Fibroblast of skin of back (primary cell): ENCODE measurements at places on chromosomes 1 and 21.

- DNase-seq: no peak
These were observed 304.1 kb downstream of the LMX1A start for GRCh38 chr1:165052431-165052830.

- DNase-seq: peak; percentile 67
These were observed at the start of gene ZBTB18 for GRCh38 chr1:244050835-244051444. TSS of gene ZBTB18 (plus strand) at chr1:244051283. CDS start at chr1:244051432, 149 bp downstream.

GRCh38 chr1:151982300-151983005 lies 11.2 kb downstream of the S100A10 start:
- no peak for DNase-seq

DNA sequence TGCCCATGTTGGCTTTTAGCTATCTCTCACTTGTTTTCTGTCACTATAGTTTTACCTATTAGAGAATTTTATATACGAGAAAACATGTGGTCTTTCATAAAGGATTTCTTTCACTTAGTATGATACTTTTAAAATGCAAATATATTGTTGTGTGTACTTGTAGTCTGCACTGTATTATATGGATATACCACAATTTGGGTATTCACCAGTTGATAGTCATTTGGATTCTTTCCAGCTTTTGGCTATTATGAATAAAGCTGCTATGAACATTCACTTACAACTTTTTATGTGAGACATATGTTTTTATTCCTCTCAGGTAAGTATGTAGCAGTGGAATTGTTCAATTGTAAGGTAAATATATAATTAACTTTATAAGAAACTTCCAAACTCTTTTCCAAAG lies 441.5 kb downstream of the GPATCH2 start:
- no peak for DNase-seq

- peak; percentile 95 for DNase-seq
These were observed 6.0 kb upstream of the CAPN2 start for GRCh38 chr1:223706077-223706973.

- peak; percentile 68 for DNase-seq
These were observed at the start of gene SPATC1L for GRCh38 chr21:46183910-46184624. TSS of gene SPATC1L (minus strand) at chr21:46184459. CDS start at chr21:46182816, 1,643 bp downstream.

- no peak for DNase-seq
These were observed 41.7 kb upstream of the RXRG start for GRCh38 chr1:165486663-165487062.

DNA sequence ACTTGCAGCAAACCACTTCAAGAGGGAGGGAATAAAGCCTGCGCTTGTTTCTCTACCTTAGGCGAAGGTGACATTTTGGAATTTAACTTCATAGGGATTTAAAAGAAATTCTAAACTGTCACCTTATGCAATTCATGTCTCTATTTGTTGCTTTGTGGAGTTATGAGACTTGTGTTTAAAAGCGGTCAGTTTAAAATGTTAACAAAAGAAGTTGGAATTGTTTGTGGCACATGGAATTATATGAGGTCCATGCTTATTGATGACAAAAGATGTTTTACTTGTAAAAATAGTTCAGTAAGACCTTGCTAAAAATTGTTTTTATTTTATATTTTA lies 15.8 kb downstream of the NR5A2 start:
- no peak for DNase-seq

DNA sequence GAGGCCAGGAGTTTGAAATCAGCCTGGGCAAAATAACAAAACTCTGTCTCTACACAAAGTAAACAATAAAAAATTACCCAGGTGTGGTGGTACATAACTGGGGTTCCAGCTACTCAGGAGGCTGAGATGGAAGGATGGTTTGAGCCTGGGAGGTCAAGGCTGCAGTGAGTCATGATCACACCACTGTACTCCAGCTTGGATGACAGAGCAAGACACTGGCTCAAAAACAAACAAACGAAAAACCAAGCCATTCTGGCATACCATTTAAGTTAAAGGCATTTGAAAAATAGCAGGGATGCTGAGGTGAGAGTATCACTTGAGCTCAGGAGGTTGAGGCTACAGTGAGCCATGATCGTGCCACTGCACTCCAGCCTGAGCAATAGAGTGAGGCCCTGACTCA lies 5.3 kb upstream of the ALDH9A1 start:
- DNase-seq: no peak

DNA sequence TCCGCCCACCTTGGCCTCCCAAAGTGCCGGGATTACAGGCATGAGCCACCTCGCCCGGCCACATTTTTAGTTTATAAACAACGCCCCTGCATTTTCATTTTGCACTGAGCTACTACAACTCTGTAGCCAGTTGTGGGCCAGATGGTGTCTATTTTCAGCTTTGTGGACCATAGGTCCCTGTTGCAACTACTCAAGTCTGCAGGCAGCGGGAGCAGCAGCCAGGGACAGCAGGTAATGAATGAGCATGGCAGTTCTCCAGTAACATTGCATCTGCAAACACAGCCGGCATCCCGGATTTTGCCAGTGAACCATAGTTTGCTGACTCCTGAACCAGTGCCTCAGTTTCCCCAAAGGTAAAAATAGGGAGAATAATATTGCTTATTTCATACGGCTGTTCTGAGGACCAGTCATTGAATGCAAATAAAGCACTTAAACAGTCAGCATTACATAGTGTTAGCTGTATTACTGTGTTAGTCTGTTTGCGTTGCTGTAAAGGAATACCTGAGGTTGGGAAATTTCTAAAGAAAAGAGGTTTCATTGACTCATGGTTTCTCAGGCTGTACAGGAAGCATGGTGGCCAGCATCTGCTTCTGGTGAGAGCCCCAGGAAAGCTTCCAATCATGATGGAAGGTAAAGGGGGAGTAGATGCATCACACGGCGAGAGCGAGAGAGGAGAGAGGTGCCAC lies 65.5 kb upstream of the SLC45A1 start:
- DNase-seq: no peak

- no peak for DNase-seq
These were observed 11.7 kb downstream of the FLG start for GRCh38 chr1:152313319-152313801.

- no peak for DNase-seq
These were observed 97.0 kb upstream of the COA6 start for GRCh38 chr1:234276151-234276788.

DNA sequence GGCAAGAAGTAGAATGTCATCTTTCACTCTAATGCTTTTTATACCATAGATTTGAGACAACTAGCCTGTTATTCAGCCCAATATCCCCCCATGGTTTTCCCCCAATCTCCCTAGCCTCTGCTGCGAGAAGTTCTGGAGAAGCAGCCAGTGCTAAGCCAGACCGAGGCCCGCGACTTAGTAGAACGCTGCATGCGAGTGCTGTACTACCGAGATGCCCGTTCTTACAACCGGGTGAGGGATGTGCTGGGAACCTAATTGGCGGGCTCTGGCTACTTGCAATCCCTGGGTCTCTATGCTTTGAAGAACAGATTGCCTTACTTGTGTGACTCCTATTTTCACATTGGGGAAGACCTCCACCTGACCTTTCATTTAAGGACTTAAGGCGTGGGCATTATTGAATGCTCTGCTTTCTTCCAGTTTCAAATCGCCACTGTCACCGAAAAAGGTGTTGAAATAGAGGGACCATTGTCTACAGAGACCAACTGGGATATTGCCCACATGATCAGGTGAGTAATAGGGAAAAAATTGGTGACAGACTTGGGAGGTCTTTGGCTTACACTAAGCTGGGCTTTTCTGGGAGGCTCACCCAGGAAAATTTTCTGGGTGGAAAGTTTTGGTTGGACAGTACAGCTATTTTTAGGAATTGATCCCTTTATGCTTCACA lies 1.9 kb downstream of the PSMB4 start:
- peak; percentile 18 for DNase-seq
